ENCODE measurements at places on chromosomes 1 and 21. TPM values are rescaled to one million over a fixed set of nuclear protein-coding genes. Genes with fewer than 3 reads are reported as not detected.
A peak's percentile ranks its signal among the peaks of the same experiment; 100 is the strongest.

DNA sequence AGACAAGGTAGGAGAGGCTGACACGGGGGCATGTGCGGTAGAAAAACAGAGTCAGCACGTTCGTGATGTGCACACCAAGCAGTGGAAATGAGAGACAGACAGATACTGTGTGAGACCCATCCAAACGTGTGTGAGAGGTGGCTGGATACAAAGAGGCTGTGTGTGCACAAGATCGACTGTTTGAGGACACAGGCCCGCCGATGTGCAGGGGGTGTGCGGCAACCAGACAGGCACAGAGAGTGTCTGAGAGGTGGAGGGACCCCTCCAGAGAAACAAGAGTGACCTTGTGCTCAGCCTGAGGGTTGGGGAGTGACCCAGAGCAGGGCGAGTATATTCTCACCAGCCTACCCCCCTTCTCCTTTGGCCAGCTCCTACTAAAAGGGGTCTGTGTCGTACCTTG, 97.8 kb upstream of the IPO9 start:
- DNase-seq, result no peak

- no peak for DNase-seq
Observed at GRCh38 chr1:3350506-3351261, 103.8 kb upstream of the ARHGEF16 start.

GRCh38 chr1:214537219-214537618, 14.2 kb downstream of the PTPN14 start:
- DNase-seq, result no peak

- peak; percentile 64 for DNase-seq
Observed at GRCh38 chr1:155940993-155941844, at the start of gene RXFP4. TSS of gene RXFP4 (plus strand) at chr1:155941638. CDS start at chr1:155941710, 72 bp downstream.

NPHS2 gene
- polyA plus RNA-seq, result not detected

- DNase-seq, result no peak
Observed at GRCh38 chr1:234837713-234838112, 227.7 kb upstream of the IRF2BP2 start.

- no peak for DNase-seq
Observed at GRCh38 chr1:160048335-160048734, 16.5 kb upstream of the PIGM start.

DNA sequence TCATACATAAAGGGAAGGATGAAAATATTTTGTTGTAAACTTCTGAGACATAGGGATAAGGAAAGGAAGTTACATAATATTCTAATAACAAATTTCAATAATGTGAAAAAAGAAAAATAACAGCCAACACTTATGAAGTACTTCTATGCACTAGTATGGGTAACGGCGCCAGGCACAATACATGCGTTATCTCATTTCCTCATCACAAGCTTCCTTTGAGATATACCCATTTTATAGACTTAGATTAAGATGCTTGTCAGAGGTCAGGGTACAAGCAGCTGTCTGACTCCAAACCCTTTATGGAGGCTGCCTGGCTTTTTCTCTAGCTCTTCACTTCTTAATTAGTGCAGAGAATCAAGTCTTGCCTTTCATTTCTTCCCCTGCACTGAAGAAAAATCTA, 41.3 kb downstream of the TCP10L start:
- DNase-seq, result no peak

- DNase-seq, result no peak
Observed at GRCh38 chr1:91015794-91016550, 5.9 kb downstream of the ZNF644 start.

DNA sequence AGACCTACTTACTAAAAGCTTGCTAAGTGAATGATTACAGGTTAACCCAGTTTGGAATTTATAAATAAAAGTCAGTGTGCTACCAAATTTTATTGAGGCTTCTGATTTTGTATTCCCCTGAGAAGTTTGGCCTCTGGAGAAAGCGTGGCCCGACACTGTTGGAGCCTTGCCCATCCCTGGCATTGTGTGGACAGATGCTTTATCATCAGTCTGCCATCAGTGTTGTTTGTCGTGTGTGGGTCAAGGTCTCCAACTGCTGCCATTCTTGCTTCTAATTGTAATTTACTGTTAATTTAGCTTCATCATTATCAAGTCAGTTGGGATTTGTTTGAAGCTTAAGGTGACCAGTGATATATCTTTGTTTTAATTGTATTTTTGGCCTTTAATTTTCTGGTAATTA, 62.0 kb upstream of the LPGAT1 start:
- DNase-seq, result no peak

DNA sequence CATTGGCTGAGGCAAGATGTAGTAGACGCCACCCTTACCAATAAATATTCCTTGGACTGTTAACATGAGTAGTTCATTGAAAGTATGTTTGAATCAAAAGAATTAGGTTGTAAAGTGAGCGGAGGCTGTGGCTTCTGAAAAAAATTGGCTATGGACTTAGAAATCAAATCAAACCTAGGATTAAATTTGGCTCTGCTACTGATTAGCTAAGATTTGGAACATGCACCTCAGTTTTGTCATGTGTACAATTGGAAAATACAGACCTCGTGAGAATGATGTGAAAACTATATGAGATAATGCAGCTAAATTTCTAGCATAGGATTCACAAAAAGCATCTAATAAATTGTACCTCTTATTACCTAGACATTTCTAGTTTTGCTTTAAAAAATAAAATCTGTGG, 85.3 kb upstream of the USP25 start:
- DNase-seq, result no peak

DNA sequence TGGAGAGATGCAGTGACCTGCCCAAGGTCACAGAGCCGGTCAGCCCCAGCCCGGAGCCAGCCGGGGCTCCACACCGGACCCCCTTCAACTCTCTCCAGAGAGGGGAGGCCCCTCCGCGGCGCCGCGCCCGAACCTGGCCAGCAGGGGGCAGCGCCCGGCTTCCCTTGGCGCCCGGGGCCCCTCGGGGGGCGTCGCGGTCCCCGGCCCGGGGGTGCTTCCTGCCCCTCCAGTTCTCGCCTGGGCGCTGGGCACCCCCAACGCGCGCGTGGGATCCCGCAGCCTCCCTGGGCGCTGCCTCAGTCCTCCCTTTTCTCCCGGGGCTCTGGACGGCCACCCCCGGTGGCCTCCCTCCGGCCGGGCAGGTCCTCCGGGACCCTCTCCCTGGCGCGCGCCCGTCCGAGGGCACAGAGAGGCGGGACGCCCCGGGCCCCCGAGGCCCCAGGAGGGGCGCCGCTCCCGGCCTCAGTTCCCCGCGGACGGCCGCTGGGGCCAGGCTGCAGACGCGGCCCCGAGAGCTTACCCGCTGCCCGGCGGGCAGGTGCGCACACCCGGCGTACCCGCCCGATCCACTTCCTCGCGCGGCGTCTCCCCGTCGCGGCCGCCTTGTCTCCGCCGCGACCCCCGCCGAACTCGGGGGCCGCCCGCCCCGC, 406 bp downstream of the HTR1D start:
- DNase-seq, result peak; percentile 33

- DNase-seq, result no peak
Observed at GRCh38 chr21:43323244-43324005, 103.5 kb downstream of the SIK1 start.

GRCh38 chr1:36380143-36380619, 5.5 kb downstream of the STK40 start:
- no peak for DNase-seq

SPEN gene
- 47.8 TPM for polyA plus RNA-seq

DNA sequence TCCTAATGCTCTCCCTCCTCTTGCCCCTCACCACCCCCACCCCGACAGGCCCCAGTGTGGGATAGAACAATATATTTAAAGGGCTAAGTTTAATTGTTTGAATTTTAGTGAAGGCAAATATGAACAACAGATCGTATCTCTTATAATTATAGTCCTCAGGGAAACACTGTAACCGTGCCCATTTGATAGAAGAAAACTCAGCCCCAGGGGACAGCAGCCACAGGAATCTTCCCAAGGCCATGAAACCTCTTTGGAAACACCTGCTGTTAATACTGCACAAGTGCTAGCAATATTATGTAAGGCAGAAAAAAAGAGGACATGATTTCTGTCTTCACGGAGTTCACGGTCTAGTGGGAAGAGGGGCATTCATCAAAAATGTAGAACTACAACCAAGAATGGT, 142.2 kb downstream of the URB2 start:
- DNase-seq, result no peak
